Daoy (cell line): ENCODE measurements at places on chromosomes 5 and 9. TPM values are rescaled to one million over a fixed set of nuclear protein-coding genes. Genes with fewer than 3 reads are reported as not detected.

AJM1 gene
- 0.18 and 0.74 TPM in 2 replicates for total RNA-seq

GABRA6 gene
- not detected in 2 replicates for total RNA-seq

UGT3A1 gene
- not detected in 2 replicates for total RNA-seq

TXNDC8 gene
- total RNA-seq = not detected in 2 replicates

DNA sequence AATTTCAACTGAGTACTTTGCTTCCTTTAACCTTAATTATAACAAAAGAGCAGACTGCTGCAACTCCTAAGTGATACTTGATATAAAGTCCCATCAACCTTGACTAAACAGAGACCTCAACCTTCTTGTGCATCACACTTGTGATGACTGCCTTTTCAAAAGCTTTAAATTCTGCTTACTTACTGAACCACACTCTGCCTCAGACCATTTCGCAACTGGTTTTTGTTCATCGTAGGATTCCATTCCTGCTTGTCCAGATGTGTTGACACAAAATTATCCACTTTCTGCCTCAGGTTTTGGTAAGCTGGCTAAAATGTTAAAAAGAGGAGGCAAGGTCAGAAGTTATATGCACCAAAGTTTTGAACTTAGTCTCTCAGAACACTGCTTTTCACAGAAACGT lies 3.5 kb downstream of the BOD1 start:
- DNase-seq = no peak

DNA sequence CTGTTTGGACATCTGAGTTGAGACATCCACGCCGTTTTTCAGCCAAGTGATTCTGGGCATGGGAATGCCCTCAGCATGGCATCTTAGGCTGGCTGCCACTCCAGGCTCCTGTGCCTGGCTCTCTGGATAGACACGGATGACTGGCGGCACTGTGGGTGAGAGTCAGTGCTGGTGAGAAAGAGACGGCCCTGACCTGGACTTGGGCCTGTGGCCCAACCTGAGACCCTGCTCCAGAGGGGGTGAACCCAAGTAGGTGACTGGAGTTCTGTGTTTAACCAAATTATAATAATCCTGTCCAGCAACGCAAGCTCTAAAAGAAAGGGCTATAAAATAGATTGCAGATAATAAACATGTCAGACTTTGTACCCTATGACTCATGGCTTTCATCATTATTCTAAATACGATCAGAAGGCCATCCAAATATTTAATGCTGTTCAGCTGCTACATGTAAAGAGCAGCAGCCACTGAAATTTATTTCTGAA lies 173.9 kb downstream of the HSPA4 start:
- DNase-seq = no peak

DNA sequence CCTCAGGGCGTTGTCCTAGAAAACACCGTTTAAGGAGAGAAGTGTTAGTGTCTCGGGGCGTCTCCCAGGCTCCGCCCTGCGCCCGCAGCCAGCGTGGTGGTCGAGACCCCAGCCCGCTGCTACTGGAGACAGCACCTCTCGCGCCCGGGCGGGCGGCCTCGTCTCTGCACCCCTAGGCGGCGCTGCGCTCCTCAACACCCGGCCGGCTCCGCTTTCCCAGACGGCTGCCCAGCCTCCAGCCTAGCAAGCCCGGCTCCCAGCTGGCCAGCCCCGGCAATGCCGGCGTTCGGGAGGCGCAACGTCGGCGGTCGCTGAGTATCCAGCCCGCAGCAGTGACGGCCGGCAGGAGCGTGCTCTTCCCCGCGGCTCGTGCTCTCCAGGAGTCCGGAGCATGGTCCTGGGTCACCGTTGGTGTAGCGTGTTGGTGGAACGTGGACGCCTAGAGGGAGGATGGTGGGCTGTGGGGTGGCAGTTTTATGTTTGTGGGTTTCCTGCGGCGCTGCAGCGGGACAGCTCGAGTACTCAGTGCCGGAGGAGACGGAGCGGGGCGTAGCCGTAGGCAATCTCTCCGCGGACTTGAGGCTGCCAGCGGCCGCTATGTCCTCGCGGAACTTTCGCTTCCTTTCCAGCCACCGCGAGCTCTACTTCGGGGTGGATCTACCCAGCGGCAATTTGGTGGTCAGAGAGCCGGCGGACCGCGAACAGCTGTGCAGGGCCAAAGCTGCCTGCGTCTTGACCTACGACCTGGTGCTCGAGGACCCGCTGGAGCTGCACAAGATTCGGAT lies 536 bp downstream of the PCDHAC1 start:
- DNase-seq = peak; percentile 93

GRCh38 chr5:55160493-55161209 lies 680 bp downstream of the GPX8 start:
- DNase-seq = peak; percentile 92

GRCh38 chr5:83331842-83332241 lies 139.7 kb upstream of the VCAN start:
- peak; percentile 13 for DNase-seq

- no peak for DNase-seq
These were observed 16.5 kb upstream of the CEP120 start for GRCh38 chr5:123439709-123440108.

- DNase-seq = no peak
These were observed 671.4 kb downstream of the NR2F1-AS1 start for GRCh38 chr5:92909602-92909962.
